ENCODE measurements at places on chromosomes 7 and 10.

DNA sequence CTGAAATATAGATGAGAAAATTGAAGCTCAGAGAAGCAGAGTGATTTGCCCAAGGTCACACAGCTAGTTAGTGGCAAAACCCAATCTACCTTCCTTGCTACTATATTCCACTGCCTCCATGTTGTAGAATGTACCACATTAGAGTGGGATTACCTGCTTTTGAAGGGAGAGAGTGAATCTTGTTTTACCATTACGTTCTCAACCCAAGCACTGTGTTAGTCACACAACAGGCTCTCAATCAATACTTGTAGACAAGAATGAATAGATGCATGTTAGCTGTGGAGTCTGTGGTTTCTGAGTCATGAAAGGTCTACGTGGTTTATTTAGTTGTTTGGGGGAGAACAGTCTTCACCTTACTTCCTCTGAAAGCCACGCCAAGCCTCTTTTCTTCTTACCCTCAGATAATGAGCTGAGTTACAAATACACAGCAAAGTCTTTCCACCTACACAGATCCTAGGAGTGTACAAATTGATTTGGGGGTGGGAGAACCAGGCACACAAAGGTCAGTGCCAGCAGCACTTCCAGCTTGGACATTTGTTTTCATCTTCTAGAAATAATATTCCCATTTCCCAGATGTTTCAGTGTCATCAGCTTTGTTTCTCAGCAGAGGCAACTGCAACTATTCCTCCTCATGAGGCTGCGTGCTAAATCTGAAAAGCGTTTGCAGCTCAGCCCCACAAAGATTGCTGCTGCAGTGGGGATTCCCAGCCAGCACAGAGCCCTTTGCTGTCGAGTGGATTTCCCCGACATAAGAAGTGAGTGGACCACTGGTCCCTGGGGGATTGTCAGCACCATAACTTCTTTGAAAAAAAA lies 71.5 kb upstream of the ADO start:
- DNase-seq: peak; percentile 51

- DNase-seq: no peak
Observed at GRCh38 chr7:12337095-12337494, 66.6 kb downstream of the VWDE start.

GRCh38 chr10:122435212-122435827 lies 19.1 kb upstream of the ARMS2 start:
- peak; percentile 72 for DNase-seq

- peak; percentile 36 for DNase-seq
Observed at GRCh38 chr7:138243430-138243829, 167.2 kb downstream of the AKR1D1 start.

- DNase-seq: no peak
Observed at GRCh38 chr10:89236226-89236797, 15.3 kb downstream of the LIPA start.

GRCh38 chr7:157529768-157530560 lies 193.2 kb downstream of the DNAJB6 start:
- no peak for DNase-seq

- no peak for DNase-seq
Observed at GRCh38 chr7:47602272-47603004, 20.5 kb upstream of the TNS3 start.

DNA sequence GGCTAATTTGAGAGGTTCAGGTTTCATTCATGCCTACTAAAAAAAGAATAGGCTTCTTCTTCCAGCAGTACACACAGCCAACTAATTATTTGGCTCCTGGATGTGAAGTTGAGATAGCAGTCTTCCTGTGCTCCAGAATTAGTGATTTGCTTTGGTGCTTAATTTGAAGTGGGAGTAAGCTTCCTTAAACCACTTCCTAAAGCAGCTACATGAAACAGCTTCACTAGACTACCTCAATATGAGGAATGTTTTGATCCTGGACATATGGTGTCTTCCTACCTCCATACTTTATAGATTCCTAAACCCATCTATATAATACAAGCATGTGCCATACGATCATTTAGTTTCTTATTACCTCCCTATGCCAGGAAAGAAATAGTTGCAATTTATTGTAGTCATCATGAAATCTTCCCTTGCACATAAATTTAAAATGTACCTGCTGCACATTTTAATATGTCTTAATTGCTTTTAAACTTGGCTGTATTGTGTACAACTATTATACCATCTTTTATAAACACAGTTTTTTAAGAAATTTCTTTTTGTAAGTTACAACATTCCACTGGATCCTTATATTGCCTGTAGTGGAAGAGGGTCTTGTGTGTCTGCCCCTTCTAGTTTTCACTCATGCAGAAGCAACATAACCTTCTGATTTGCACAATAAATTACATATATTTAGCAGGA lies 8.6 kb downstream of the VIM start:
- no peak for DNase-seq

GRCh38 chr10:4822208-4822607 lies 3.8 kb upstream of the AKR1E2 start:
- no peak for DNase-seq

- no peak for DNase-seq
Observed at GRCh38 chr10:4383651-4384098, 442.3 kb upstream of the AKR1E2 start.

DNA sequence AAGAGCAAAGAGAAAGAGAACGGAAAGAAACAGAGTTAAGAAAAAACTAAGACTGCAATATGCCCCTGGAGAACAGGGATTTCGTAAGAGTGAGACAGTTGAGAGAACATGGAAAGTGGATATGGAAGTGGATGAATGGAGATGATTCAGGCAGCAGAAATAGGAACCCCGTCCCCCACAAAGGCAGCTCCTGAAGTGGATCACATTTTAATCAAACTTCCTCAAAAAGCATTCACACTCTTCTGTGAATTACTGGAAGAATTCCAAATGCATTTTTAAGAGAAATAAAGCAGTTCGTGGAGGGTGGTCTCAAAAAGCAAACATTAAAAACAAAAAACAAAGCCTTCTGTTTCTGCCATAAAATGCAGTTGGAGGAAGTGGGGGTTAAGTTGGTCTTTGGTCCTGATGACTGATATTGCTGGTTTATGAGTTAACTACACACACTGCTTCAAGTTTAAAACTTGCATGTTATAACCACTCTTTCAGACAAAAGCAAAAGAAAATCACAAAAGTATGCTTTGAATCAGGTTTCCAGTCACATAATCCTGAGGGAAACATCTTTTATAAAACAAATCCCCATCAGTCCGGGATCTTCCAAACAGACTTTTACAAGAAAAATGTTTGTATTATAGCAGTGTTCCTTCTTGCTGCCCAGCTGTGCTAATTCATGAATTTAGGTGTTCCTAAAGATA lies 214.3 kb downstream of the FANK1 start:
- peak; percentile 46 for DNase-seq

GRCh38 chr10:102344067-102344466 lies 51.4 kb upstream of the NFKB2 start:
- no peak for DNase-seq

DNA sequence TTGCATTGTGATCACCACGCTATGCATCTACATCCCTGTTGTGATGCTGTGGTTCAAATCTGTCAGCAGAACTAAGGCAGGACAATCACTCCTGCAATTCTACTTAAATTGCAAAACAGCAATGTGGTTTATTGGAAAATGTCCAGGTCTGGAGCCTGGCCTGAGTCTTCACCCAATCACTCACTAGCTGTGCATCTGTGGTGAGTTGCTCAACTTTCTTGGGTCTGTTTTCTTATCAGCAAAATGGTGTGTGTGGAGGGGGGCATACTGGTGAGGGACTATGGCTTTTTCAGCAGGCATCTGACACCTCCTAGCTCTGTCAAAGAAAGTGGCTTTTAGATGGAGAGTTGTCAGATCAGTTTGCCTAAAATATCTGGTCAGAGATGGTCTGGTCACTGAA lies 108.3 kb upstream of the FEZF1 start:
- DNase-seq: peak; percentile 86

DNA sequence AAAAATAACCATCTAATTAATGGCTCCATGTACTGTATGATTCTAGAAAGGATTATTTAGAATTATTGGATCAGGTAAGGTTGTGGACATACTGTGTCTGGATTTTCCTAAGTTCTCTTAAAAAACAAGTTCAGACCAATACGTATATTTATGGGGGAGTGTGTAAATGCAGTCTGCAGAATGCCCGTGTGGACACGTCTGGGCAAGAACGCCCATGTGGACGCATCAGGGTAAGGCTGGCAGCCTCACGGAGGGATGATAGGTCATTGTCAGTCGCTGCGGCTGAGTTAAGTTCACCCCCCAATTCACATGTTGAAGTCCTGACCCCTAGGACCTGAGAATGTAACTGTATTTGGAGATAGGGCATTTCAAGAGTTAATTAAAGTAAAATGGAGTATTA lies 160.0 kb upstream of the SHH start:
- no peak for DNase-seq

DNA sequence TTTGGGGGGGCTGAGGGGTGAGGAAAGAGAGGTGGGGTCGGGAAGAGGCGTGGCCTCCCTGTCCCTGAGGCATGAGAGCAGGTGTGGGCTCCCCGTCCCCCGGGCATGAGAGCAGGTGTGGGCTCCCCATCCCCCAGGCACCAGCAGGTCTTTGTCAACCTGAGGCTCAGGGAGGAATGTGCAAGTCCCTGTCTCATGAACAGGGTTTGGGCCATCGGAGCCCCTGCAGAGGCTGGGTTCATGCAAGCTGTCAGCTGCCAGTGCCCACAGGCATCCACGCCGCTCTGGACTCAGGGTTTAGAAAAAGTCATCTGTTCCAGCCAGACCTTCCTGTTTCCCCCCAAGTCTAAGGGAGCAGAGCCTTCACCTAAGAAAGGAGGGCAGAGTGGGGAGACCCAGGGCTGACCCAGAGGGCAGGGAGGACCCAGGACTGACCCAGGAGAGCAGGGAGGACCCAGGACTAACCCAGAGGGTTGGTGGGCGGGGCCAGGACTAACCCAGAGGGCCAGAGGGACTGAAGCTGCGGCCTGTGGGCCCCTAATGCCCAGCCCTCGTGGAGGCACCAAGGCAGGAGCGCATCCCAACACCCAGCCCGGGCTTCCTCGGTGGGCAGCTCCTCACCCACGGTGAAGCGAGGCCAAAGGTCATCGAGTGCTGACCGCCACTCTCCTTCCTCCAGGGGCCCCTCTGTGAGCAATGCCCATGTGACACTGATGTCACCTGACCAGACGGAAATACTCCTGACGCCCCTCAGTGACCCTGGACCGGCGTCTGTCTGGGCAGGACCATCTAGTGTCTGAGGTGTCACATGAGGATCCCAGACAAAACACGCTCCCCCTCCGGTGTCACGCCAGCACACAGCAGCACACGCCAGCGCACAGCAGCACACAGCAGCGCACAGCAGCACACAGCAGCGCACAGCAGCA lies 28.9 kb upstream of the GPR146 start:
- no peak for DNase-seq
